ENCODE measurements at places on chromosomes 1 and 21. TPM values are rescaled to one million over a fixed set of nuclear protein-coding genes. Genes with fewer than 3 reads are reported as not detected.
A peak's percentile ranks its signal among the peaks of the same experiment; 100 is the strongest.

UTS2 gene
- total RNA-seq: 3.0 TPM

GRCh38 chr21:35232545-35233176 is 183.6 kb upstream of the RUNX1 start:
- DNase-seq: peak; percentile 88

DNA sequence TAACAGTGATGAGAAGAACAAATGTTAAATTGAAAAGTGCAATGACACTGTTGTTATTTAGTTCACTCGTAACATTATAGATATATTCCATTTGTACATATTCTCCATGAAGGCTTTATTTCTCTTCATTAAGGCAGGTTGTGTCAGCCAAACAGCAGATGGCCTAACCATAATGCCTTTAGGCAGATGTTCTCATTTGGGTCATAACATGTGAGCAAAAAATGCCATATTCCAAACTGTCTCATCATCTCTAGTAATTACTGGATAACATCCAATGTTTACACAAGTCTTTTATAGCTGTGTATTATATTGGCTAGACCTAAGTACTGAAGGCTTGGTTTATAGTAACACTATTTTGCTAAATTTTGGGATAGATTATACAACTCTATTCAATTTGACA is 87.2 kb upstream of the CHODL start:
- no peak for DNase-seq

GRCh38 chr1:29352719-29353420 is 116.5 kb downstream of the PTPRU start:
- DNase-seq: no peak

DNA sequence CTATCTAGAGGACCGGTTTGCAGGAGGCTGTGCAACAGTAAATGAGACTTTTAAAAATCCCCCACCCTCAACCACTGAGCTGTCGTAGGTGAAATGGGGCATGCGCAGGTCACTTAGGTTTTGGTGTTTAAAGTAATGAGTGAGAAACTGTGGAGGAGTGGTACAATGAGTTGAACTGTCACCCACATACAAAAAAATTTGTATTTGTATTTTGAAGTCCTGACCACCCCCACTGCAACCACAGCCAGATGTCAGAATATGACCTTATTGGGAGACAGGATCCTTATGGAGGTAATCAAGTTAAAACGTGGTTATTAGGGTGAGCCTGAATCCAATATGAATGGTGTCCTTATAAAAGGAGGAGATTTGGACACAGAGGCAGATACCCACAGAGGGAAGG is 1.6 kb upstream of the IRF6 start:
- DNase-seq: no peak

DNA sequence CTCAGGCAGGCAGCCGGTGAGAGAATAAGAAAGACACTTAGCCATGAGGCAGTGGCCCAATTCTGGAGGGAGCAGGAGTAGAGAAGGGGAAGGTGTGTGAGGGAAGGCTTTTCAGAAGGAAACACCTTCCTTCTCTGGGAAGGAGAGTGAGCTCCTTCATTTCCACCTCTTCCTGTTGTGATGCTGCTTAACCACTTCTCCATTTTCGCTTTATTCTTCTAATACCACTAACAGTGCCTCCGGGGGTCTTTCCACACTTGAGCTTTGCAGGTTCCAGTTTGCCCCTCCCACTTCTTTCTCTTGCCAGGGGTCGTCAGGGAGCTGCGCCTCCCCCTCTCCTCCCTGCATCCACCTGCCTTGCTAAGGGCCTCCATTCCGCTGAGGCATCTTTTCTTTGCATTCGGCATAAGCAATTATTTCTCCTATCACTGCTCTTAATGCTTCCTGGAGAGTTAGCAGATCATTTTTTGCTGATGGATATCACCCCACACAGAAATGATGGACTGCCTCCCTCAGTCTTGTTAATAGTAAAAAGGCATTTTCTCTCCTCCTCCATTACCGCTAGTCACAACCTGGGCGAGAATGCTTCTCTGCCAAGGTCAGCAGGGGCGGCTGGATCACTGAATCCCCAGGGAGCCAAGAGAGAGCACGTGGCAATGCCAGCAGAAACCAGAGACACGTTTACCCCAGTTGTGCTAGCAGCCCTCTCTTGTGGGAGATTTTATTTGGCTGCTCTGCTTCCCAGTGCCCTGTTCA is 74.8 kb downstream of the ELAVL4 start:
- DNase-seq: no peak

GRCh38 chr1:33349778-33350610 is 29.1 kb upstream of the A3GALT2 start:
- DNase-seq: peak; percentile 68

- no peak for DNase-seq
These were observed 157.1 kb downstream of the PTPRU start for GRCh38 chr1:29393451-29393826.

DNA sequence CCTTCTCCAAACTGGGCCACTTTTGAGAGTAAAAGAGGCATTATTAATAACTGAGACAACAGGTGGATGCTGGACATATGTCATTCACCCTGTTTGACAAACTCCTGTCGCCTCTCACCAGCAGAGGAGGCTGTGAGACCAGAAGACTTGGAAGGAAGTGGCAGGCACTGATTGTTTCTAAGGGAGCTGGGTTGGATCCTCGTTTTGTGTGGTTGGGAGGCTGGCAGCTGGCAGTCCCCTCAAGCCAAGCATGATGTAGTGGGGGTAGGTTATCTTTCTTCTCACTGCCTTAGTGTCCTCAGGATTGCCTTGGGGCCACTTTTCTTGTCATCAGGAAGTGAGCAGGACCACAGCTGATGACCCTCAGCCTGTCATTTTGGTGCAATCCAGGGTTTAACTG is 86.5 kb upstream of the KCNJ15 start:
- no peak for DNase-seq

All from HCT116 (cell line).